ENCODE measurements at places on chromosomes 13 and 19. TPM values are rescaled to one million over a fixed set of nuclear protein-coding genes. Genes with fewer than 3 reads are reported as not detected.
A peak's percentile ranks its signal among the peaks of the same experiment; 100 is the strongest.

DNA sequence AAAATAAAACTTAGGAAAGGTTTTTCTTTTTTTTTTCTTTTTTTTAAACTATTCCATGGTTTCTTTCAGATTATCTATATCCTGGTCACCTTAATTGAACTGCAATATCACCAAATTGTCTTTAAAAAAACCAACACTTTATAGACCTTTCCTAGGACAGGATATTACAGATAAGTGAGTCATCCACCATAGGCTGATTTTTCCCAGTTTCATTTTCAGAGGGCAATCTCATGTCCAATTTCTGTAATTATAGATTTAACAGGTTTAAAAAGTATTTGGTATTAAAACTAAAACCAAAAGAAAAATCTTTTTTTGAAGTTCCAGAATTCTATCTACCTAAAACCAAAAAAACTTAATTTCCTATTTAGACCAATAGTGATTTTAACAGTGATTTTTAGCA, 13.2 kb downstream of the SPART start:
- no peak overlapping the region for H3K27ac ChIP-seq
- no peaks in the 10 kb centered on the region for H3K36me3 ChIP-seq
- H3K27me3 ChIP-seq = no peaks in the 10 kb centered on the region
- no peak for DNase-seq
- H3K4me1 ChIP-seq = no peaks in the 10 kb centered on the region

DNA sequence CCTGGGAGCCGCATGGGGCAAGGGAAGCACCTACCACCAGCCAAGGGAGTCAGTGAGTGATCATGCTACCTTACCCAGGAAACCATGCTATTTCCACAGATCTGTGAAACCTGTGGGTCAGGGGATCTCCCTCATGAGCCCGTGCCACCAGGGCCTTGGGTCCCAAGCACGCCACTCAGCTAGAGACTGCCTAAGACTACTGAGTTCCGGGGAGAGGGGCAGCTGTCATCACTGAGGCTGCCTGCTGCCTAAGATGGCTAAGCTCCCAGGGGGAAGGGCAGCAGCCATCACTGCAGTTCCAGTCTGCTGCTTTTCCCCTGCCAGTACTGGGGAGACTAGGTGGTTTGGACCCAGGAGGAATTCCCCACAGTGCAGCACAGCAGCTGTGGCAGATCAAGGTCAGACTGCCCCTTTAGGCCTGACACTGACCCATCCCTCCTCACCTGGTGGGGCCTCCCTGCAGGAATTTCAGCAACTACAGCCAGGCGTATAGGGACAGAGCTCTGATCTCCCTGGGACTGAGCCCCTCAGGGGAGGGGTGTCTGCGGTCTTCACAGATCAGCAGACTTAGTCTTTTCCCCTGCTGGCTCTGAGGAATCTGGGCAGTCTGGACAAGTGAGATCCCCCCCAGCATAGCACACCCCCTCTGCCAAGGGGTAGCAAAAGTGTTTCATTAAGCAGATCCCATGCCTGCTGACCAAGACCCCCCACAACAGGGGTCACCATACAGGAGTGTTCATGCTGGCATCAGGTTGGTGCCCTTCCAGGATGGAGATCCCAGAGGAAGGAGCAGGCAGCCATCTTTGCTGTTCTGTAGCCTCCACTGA, 26.9 kb downstream of the VSTM2B start:
- peak; percentile 25 for DNase-seq
- no peak overlapping the region for H3K27ac ChIP-seq
- no peaks in the 10 kb centered on the region for H3K36me3 ChIP-seq
- no peaks in the 10 kb centered on the region for H3K4me1 ChIP-seq
- no peak overlapping the region for H3K4me3 ChIP-seq

GRCh38 chr13:41833201-41833600, 127.7 kb downstream of the VWA8 start:
- no peak overlapping the region for H3K4me3 ChIP-seq
- no peaks in the 10 kb centered on the region for H3K36me3 ChIP-seq
- no peaks in the 10 kb centered on the region for H3K4me1 ChIP-seq
- no peak overlapping the region for H3K27ac ChIP-seq
- no peaks in the 10 kb centered on the region for H3K27me3 ChIP-seq

NBEA gene
- 0.37 TPM for polyA plus RNA-seq

CLN5 gene
- polyA plus RNA-seq = 20.2 TPM

- H3K4me1 ChIP-seq = no peaks in the 10 kb centered on the region
- no peaks in the 10 kb centered on the region for H3K36me3 ChIP-seq
- DNase-seq = no peak
- H3K27me3 ChIP-seq = peaks cover 5% of the 10 kb centered on the region
- H3K4me3 ChIP-seq = no peak overlapping the region
Observed at GRCh38 chr19:14476673-14477401, 1.7 kb upstream of the PTGER1 start.

GRCh38 chr19:29860492-29860891, 48.7 kb downstream of the CCNE1 start:
- no peak overlapping the region for H3K4me3 ChIP-seq
- no peaks in the 10 kb centered on the region for H3K27me3 ChIP-seq
- no peaks in the 10 kb centered on the region for H3K36me3 ChIP-seq
- no peak overlapping the region for H3K27ac ChIP-seq

TM9SF2 gene
- 128 TPM for polyA plus RNA-seq

- no peaks in the 10 kb centered on the region for H3K4me1 ChIP-seq
- no peaks in the 10 kb centered on the region for H3K36me3 ChIP-seq
- no peak for DNase-seq
- H3K27ac ChIP-seq = no peak overlapping the region
Observed at GRCh38 chr13:32723987-32724386, 137.7 kb downstream of the PDS5B start.

DNA sequence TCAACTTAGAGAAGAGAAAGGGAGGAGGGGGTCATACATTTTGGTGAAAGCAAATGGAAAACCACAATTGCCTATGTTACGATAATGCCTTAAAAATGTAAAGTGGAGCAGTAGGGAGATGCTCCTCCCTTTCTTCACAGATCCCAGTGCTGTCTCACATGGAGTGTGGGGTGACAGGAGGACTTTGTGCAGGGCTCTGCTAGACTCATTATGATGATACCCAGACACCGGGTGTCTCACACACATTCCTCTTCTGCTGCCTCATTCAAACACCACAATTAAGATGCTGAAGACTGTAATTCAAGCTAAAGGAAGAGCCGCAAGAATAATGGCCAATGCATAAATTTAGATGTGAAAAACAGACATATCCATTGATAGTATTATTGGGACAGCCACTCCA, 150.6 kb downstream of the LHFPL6 start:
- no peaks in the 10 kb centered on the region for H3K27me3 ChIP-seq
- H3K4me1 ChIP-seq = no peaks in the 10 kb centered on the region
- H3K36me3 ChIP-seq = no peaks in the 10 kb centered on the region
- no peak for DNase-seq

DNA sequence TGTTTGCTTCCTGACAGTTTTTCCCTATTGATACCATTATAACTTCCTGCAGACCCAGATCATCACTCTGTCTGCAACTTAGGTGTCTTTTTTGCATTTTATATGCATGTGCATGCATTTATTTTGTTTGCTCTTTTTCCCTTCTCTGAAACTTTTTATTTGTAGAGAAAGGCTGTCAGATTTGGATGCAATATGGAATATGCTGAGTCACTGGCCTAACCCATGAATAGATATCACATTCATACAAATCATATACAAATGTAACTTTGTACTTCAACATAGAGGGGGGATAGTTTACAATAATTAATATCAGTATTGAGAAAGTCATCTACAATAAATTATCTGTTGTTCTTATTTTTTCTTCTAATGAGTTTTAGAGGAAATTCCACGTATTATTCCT, 1465.0 kb downstream of the EFNB2 start:
- no peak overlapping the region for H3K27ac ChIP-seq
- H3K27me3 ChIP-seq = no peaks in the 10 kb centered on the region
- no peak for DNase-seq
- no peak overlapping the region for H3K4me3 ChIP-seq

URAD gene
- not detected for polyA plus RNA-seq

GRAMD1A gene
- polyA plus RNA-seq = 4.8 TPM

DNA sequence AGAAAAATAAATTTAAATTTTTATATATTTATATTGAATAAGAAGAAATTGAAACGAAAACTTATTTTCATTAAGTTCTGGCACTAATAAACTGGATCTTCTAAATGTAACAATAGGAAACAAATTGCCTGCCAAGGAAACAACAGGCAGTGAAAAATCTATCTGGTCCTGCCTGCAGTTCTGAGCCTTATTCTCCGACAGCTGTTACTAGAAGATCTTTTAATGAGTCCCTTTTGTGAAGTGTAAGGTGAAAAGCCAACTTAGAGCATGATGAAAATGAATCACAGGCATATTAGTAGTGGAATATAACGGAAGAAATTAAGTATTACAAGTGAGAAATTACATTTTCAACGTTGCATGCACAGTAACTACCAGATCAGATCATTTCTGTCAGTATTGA, 1002.7 kb upstream of the PCDH20 start:
- H3K4me3 ChIP-seq = no peak overlapping the region
- no peak overlapping the region for H3K27ac ChIP-seq
- DNase-seq = no peak

ZNF835 gene
- not detected for polyA plus RNA-seq

GRCh38 chr13:113044391-113045114, 61.0 kb upstream of the F7 start:
- H3K27ac ChIP-seq = no peak overlapping the region
- no peaks in the 10 kb centered on the region for H3K4me1 ChIP-seq
- DNase-seq = no peak
- H3K4me3 ChIP-seq = no peak overlapping the region

GRCh38 chr13:93956426-93956825, 523.1 kb downstream of the DCT start:
- no peaks in the 10 kb centered on the region for H3K27me3 ChIP-seq
- H3K27ac ChIP-seq = no peak overlapping the region
- no peak for DNase-seq
- H3K4me3 ChIP-seq = no peak overlapping the region
- no peaks in the 10 kb centered on the region for H3K36me3 ChIP-seq

HCN2 gene
- polyA plus RNA-seq = not detected

KLF2 gene
- polyA plus RNA-seq = 1.00 TPM

MIR17HG gene
- polyA plus RNA-seq = 5.1 TPM

DNA sequence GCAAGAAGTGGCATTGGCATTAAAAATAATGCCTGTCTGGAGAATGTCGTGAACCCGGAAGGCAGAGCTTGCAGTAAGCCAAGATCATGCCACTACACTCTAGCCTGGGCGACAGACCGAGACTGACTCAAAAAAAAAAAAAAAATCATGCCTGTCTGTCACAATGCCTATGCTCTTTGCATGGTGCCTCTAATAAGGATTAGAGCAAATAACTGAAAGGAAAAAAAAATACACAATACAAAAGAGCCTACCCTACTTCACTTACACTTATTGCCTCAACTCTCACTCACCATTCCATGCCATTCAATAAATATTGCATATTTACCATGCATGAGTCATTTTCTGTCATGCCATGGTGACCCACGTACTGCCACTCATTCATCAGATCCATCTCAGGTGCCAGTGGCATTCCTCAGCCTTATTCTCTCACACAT, 49.1 kb downstream of the TBC1D4 start:
- H3K36me3 ChIP-seq = no peaks in the 10 kb centered on the region
- no peaks in the 10 kb centered on the region for H3K4me1 ChIP-seq

- H3K27me3 ChIP-seq = no peaks in the 10 kb centered on the region
- no peak for DNase-seq
- H3K27ac ChIP-seq = no peak overlapping the region
- H3K4me3 ChIP-seq = no peak overlapping the region
Observed at GRCh38 chr19:15280048-15280725, 47.9 kb upstream of the EPHX3 start.

DNA sequence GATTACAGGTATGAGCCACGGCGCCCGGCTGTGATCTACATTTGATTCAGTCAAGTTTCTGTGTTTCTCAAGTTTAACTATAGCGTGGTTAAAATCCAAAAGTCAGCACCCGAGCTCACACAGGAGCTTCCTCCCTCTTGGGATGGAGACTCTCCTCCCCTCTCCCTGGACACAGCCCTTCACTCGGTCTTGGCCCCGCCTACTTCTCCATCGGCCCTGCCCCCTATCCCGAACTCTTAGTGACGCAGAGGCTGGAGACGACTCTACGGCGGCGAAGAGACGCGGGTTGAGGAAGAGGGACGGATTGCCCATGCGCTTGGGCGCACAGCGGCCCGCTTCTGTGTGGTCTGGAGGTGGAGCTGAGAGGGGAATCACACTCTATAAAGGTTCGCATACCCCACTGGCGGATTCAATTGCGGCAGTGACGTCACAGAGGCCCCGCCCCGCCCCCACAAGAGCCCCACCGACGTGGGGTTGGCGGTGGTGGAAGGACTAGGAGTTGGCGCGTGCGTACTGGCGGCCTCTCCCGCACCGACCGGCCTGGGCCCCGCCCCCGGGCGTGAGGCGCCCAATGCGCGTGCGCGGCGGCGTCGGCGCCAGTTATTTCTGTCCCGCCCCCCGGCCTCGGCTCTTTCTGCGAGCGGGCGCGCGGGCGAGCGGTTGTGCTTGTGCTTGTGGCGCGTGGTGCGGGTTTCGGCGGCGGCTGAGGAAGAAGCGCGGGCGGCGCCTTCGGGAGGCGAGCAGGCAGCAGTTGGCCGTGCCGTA, at the start of gene TRIM28:
TSS of gene TRIM28 (plus strand) at position 239 of the 765 bp plus-strand sequence. CDS start 694 bp downstream, outside the sequence.
- H3K36me3 ChIP-seq = peaks cover 20% of the 10 kb centered on the region
- H3K4me3 ChIP-seq = peak within 1 kb of the TSS; percentile 92
- peak within 1 kb of the TSS; percentile 89 for H3K27ac ChIP-seq
- H3K4me1 ChIP-seq = peaks cover 8% of the 10 kb centered on the region
- H3K27me3 ChIP-seq = no peaks in the 10 kb centered on the region
- DNase-seq = peak; percentile 96

DNA sequence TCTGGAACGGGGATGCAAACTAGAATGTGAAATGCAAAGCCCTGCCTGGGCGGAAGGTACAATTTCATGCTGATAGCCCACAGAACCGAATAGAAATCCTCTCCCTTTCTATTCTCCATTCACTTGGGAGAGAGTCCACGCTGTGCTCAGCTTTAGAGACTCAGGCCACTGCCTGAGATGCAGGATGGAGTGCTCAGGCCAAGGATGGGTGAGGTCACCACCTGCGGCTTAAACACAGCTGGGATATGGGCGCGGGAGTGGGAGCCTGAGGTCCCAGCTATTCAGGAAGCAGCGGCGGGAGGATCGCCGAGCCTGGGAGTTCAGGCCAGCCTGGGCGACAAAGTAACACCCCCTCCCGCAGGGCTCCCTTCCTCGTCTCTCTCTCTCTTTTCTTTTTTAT, 446 bp upstream of the ZNF83 start:
- no peak for DNase-seq
- peak overlapping the region; percentile 67 for H3K4me3 ChIP-seq
- H3K27ac ChIP-seq = no peak overlapping the region
- H3K27me3 ChIP-seq = no peaks in the 10 kb centered on the region
- H3K36me3 ChIP-seq = no peaks in the 10 kb centered on the region

SARS2 gene
- 35.5 TPM for polyA plus RNA-seq
